ENCODE measurements at places on chromosomes 13 and 19.

DNA sequence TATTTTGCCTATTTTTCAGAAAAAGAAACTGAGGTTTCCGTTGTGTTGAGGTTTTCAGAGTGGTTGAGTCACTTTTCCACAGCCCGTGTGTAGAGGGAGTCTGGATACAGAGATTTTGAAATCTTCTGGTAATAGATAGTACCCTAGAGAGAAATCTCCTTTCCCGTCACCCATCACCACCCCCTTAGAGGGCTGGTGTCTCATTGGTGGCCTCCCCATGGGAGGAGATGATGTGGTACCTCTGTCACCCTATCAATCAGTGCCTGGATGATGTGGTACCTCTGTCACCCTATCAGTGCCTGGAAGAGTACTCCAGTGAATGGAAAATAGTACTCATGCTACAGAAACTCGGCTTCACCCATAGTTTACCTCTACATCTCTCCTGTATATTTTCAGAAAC, 42.2 kb upstream of the SERP2 start:
- DNase-seq, result no peak

DNA sequence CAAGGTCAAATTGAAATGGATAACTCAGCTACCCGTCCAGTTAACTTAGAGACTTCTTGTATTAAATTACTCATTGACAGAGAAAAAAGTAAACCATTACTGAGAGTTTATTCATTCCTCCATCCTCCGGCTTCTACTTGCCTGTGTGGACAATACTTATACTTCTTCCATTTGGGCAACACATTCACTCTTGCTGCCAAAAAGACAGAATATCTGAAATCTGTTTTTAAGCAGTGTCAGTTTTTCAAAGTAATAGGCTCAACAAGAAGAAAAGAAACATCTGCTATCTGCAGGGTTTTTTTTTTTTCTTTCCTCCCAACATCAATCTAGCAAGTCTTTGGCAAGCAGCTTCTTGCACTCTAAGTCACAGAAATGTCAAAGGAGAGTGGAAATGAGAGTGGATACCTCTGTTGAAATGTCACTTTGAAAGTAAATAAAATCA, 1142.8 kb downstream of the PCDH9 start:
- no peak for DNase-seq

DNA sequence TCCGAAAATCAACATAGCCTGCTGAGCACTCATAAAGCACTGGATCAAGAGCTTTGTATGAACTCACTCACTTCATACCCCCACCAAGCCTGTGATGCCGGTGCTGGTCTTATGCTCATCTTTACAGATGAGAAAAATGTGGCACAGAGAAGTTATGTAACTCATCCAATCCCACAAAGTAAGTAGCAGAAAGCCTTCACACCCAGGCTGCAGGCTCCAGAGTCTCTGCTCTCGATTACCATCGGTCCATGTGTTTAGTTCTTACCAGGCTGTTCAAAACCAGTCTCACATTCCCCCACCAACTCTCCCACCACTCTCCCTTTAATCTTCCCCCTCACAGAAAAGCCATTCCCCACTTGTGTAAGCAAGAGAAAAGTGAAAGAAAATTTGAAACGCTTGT, 276.0 kb downstream of the DNAJC15 start:
- no peak for DNase-seq

- no peak for DNase-seq
These were observed 10.0 kb downstream of the CFD start for GRCh38 chr19:869245-870177.

DNA sequence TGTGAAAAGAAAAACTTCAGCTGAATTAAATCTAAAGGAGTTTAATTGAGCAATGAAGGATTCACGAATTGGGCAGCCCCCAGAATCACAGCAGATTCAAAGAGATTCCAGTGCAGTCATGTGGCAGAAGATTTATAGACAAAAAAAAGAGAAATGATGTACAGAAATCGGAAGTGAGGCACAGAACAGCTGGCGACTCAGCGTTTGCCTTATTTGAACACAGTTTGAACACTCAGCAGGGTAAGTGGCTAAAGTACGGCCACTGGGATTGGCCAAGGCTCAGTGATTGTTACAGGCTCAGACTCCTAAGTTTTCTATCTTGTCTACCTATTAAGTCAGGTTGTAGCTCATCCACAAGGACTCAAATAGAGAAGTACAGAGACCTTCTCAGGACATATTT, 11.6 kb upstream of the CFAP97D2 start:
- DNase-seq, result no peak

DNA sequence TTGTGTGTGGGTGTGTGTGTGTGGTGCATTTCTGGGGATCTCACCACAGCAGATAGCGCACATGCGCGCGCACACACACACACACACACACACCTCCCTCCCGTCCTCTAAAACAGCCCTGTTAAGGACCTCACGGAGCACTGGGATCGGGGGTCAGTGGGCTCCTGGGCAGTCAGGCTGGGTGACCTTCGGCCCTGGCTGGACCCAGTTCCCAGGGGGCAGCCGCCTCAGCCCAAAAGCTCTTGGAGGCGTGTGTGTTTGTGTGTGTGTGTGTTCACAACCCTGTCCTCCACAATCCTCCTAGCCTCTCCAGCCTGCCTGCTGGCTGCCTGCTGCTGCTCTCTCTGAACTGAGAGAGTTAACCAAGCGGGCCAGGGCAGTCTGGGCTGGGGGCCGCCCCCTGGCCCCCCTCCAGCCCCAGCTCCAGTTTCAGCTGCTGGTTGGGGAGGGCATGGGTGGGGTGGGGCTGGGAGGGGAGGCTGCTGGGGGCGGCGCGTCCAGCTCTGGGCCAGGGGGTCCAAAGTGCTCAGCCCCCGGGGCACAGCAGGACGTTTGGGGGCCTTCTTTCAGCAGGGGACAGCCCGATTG, at the start of gene FXYD1:
FXYD1 (plus strand) TSS at position 520 of the 588 bp plus-strand sequence. CDS start 1,256 bp downstream, outside the sequence.
- DNase-seq, result no peak

- no peak for DNase-seq
These were observed at the start of gene SPINT2 for GRCh38 chr19:38264486-38265212. TSS of gene SPINT2 (plus strand) at chr19:38264573. CDS start at chr19:38264893, 320 bp downstream.

GRCh38 chr13:23656637-23657371, 86.6 kb downstream of the TNFRSF19 start:
- no peak for DNase-seq

- DNase-seq, result no peak
These were observed 18.9 kb downstream of the ARID3A start for GRCh38 chr19:944663-945241.

- no peak for DNase-seq
These were observed 16.5 kb upstream of the CACTIN start for GRCh38 chr19:3642987-3643673.

GRCh38 chr19:16888629-16889365, at the start of gene F2RL3:
TSS of gene F2RL3 (plus strand) at chr19:16888999. CDS start at chr19:16889190, 191 bp downstream.
- DNase-seq, result peak; percentile 87

DNA sequence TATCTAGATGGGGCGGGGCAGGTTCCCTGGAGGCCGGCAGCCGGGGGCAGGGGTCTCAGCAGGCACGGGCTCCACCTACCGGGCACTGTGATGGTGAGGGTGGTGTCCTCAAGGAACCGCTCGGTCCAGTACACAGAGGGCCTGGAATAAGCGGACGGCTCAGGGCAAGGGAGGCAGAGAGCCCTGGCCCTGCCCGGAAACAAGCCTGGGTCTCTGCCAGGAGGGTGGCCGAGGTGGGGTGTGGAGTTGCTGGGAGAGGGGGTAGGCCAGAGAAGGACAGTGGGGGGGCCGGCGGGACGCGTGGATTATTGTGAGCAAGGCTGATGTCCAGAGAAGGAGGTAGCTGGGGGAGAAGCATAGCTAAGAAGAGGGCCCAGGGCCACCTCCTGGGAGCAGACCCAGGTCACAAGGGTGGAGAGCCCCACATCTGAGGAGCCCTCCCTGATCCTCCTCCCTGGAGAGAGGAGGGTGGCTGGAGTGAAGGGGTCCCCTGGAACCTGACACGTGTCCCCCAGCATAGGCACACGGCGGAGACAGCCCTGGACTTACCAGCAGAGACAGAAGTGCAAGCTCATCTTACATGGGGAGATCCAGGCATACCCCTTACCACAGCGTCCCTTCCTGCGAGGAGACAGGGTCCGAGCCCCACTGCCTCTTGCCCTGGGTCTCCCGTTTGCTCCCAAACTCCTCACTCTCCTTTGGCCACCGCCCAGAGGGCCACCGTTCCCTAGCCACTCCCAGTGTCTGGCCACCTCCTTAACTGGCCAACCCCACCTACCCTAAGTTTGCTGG, 29.0 kb upstream of the MIER2 start:
- DNase-seq, result peak; percentile 83

GRCh38 chr19:32129141-32129540, 216.3 kb upstream of the ZNF507 start:
- DNase-seq, result no peak

DNA sequence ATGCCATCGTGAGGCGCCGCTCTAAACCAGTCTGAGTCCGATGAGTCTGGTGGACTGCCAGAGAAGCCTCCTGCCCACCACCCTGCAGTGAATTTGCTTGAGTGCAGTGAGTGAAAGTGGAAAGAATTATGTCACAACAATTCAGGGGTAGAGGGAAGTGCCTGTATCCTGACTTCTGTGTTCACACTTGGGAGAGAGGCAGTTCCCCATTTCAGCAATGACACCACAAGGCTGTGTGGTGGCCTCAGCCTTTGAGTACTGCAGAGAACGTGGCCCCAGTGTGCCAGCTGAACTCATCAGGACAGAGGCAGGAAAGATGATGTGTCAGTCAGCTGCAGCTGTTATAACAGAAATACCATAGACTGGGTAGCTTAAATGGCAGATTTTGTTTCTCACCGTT, 155.6 kb downstream of the COG6 start:
- no peak for DNase-seq

GRCh38 chr19:16463991-16464575, 7.7 kb downstream of the EPS15L1 start:
- DNase-seq, result no peak

GRCh38 chr19:9860407-9860806, 25.3 kb downstream of the PIN1 start:
- DNase-seq, result no peak

- DNase-seq, result no peak
These were observed 209.8 kb downstream of the PCCA start for GRCh38 chr13:100298691-100299090.

GRCh38 chr13:32277839-32278238, 37.3 kb downstream of the ZAR1L start:
- DNase-seq, result no peak

GRCh38 chr13:108733022-108733560, 103.7 kb downstream of the MYO16 start:
- no peak for DNase-seq

DNA sequence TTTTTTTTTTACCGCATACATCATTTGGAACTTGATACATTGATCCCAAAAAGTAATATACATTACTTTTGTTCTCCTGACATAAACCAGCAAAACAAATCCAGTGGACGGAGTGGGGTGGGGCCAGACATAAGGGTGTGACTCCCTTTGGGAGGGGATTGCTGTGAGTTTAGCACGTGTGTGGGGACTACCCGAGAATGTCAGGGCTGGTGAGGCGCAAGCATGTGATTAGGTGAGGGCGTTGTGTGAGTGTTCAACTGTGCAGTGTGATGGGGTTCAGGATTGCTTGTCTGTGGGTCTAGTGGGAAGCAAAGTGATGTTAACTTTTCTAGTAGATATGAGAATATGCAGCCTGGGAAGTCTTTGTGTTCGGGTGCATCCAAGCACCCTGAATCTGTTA, 468.0 kb downstream of the TSHZ3 start:
- DNase-seq, result no peak

- no peak for DNase-seq
These were observed 9.6 kb upstream of the SHFL start for GRCh38 chr19:10076535-10076934.

DNA sequence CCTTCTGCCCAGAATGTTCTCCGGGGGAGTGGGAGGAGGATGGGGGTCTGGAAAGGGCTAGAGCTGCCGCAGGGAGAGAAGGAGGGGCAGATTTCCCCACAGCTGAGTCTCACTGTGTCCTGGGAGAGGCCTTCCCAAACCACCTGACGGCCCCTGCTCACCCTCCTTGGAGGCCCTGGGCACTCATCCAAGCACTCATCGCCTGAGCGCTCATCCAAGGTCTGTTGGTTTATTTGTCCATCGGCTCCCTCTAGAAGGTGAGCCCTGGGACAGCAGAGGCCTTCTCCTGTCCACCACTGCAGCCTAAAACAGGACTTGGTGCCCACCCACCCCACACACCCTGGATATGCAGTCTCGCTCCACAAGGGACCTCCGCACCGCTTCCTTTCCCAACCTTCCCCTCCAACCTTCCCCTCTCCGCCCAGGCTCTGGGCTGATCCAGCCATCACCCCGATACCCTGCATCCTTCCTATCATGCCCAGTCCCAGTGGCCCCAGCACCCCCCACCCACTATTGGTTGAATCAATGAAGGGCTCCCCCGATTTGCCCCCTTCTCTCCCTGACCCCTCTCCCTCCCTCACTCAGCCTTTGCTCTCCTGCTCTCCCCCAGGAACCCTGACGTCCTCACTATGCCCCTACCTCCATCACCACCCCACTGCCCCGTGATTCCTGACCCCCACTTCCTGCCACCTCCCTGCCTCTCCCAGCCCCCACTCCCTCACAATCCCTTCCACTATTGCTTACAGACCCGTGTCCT, 1.7 kb downstream of the UBXN6 start:
- DNase-seq, result no peak

DNA sequence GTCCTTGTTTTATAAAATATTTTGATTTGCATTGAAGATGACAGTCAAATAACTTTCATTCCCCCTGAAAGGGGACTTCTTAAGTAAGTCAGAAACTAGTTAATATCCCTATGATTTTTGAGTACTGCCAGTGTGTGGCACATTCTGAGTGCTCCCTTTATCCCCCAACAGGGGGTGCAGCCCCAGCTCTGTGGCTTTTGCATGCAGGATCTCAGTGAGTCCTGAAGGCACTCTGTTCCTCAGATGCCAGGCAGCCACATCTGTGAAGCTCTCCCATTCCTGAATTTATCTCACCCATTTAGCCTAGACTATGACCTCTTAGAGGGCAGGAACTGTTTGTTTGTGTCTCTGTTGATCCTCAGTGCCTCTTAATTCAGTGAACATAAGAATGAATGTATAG, 123.1 kb downstream of the CDK8 start:
- DNase-seq, result no peak

DNA sequence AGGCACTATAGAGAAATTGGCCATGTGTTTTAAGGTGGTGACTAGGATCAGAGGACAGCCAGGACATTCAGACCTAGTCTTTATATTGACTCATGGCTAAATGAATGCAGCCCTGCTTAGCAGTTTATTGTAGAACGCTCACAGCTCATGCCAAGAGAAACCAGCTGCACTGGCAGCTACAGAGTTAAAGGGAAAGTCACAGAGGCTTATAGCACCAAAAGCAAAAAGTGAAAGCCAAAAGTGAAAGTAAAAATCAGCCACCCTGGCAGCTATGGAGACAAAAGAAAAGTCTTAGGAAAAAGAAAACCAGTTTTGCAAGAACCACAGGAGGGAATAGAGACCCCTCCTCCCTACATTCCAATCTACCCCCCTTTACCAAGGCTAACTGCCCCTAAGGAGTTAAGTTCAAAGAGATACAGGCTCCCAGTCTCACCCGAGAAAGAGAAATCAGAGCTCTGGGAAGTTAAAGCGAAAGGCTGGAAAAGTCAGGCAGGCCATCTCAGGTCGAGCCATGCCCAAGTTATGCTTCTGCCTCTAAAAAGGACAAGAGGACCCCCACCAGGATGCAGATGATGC, 99.0 kb downstream of the ZNF429 start:
- no peak for DNase-seq

- DNase-seq, result no peak
These were observed 103.1 kb downstream of the TNFRSF19 start for GRCh38 chr13:23673354-23673753.

Measured in chondrocyte (in vitro differentiated cells).